Kidney tubule cell (primary cell): ENCODE measurements at places on chromosomes 7 and 10.

GRCh38 chr7:98656899-98657298 is 39.8 kb downstream of the NPTX2 start:
- no peak for DNase-seq

GRCh38 chr10:101464599-101464998 is 110.6 kb downstream of the BTRC start:
- no peak for DNase-seq

DNA sequence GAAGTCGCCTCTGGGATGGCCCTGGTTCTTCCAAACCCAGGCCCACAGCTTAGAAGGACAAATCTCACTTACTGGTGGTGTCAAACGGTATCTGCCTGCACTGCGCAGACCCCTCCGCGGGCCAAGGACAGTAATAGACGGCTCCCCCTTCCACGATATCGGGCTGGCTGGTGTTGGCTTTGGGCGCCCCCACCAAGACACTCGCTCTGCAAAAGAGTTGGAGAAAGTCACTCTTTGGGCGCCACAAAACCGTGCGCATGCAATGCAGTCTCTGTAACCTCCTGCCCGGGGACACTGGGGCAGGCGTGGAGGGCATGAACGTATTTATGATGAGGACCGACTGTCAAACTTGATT is 1.1 kb downstream of the ITGA8 start:
- no peak for DNase-seq

DNA sequence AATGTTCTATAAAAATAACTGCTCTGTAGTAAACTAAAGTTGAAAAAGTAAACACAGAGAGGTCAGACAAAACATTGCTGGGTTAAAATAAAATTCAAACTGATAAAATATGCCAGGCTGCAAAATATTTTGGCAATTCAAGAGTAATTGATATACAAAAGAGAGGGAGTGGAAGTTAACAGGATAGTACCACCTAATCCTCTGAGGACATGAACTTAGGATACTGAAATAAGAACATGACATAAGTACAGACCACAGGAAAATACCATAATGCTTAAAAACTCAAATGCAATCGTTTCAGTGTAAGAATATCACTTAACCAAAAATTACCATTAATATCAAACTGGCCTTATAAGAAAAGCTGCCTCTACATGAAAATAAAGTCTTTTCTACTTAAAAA is 37.6 kb upstream of the GPR22 start:
- DNase-seq = no peak

DNA sequence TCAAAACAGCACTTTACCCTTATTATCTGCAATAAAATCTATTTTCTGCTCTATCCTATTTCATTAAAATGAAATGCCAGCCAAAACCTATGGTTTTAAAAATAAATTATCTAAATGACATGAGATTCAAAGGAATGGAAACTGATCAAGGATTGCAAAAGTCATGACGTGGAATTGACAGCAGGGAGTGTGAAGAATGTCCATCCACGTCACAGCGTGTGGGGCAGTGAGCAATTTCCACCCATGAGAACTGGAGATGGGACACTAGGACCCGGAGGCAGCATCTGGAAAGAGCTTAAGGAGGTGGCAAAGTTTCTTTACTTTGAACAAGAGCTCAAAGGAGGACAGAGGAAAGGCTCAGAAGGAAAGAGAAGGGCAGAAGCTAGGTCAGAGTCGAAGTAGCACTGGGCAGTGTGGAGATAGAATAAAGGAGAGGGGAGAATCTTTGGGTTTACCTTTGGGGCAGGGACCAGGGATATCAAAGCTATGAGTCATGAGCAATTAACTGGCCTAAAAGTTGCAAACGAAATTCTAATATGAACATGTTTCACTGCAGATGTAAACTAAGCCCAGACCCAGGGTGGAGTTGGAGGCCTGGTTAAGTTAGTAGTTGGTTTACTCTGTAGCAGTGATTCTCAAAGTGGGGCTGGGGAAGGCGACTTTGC is 24.9 kb upstream of the STK17A start:
- no peak for DNase-seq

DNA sequence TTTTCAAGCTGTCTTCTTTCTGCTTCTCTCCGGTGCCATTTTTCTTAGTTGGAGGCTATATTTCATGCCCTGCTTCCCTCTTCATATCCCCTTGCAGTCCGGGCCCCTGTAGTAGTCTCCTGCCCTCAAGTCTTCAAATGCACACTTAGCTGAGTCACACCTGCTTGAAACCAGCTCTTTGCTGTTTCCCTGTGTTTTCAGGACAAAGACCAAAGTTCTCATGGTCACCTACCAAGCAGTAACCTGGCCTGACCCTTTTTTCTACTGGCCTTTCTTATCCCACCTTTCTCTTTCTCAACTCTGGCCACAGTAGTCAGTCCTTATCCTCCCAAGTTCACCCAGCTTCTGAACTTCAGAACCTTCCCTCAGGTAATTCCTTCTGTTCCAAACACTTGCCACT is 28.5 kb downstream of the GLUD1 start:
- DNase-seq = no peak

GRCh38 chr7:86158111-86158510 is 485.6 kb upstream of the GRM3 start:
- DNase-seq = no peak

- no peak for DNase-seq
Observed at GRCh38 chr7:87316097-87316700, 29.3 kb upstream of the CROT start.

DNA sequence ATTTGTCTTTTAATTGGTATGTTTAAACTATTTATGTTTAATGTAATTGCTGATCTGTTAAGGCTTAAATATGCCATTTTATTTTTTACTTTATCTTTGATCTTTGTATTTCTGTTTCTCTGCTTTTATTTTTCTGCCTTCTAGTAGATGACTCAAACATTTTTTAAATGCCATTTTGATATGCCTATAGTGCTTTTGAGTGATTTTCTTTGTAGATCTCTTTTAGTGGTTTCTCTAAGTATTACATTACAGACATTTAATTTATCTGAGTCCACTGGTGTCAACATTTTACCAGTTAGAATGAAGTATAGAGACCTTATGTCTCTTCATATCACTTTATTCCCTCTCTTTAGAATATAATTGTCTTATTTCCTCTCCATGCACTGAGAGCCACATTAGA is 32.7 kb downstream of the IL6 start:
- DNase-seq = no peak

GRCh38 chr7:30252885-30253795 is 31.3 kb upstream of the ZNRF2 start:
- DNase-seq = peak; percentile 89

GRCh38 chr7:108270385-108271015 is 140.3 kb upstream of the LAMB4 start:
- peak; percentile 40 for DNase-seq

- no peak for DNase-seq
Observed at GRCh38 chr7:41756650-41757182, 53.8 kb upstream of the INHBA start.

GRCh38 chr7:155863721-155864151 is 51.5 kb upstream of the SHH start:
- no peak for DNase-seq

DNA sequence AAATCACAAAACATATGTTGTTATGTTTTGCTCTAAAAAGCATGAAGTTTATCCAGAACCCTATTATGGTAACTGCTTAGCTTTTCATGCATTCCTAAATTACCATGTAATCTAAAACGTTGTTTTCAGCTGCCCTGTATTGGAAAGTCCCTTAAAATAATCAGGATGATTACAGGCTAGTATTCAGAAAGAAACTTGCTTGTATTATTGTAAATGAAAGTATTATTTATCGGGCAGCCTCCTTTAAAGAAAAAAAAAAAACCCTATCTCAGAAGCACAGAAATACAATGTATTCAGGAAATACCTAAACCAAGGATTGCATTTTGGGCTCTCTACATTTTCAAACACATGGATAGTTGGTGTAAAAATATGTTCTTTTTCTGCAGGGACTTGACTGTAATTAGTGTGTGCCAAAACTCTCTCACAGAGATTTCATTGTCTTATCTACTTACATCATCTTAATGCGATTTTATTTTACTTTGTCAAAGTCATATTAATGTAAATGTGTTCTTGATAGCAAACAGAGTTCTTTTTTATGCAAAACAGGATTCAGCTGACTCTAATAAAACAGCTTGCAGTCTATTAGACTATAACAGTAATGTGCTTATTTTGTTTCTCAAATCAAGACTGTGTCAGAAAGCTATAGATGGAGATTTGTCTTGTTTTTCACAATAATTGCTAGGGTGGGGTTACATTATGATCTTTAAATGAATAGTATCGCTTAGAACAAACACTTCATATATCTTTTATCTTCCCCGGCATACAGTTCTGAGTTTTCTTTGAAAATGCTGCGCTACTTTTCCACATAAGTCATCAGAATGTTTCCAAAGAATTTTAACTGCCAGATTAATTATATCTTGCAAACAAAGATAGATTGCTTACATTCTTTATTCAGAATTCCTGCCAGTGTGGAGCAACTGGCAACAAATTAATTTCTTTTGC is 65.3 kb upstream of the ARID5B start:
- peak; percentile 69 for DNase-seq

- no peak for DNase-seq
Observed at GRCh38 chr10:11617233-11617632, 5.8 kb upstream of the USP6NL start.

DNA sequence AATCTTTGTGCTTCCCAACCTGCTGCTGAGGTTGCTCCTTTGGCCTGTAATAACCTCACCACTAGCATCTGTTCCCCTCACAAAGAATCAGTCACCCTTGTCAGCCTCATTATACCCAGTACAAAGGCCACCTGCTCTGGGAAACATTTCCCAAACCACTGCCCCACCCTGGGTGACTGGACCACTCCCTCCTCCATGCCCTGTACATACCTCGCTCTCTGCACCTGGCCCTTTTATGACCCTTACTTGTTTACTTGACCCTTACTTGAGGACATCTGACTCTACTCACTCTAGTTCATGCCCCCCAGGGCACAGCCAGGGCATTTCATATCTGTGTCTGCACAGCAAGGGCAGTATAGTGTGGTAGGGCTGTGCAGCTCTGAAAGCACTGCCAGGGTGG is 21.4 kb upstream of the AOC1 start:
- no peak for DNase-seq

GRCh38 chr10:118256825-118257570 is 85.1 kb downstream of the FAM204A start:
- no peak for DNase-seq

GRCh38 chr10:20616056-20616671 is 280.9 kb downstream of the NEBL start:
- DNase-seq = no peak

- no peak for DNase-seq
Observed at GRCh38 chr10:119413093-119413453, 129.4 kb downstream of the RGS10 start.

- DNase-seq = no peak
Observed at GRCh38 chr7:141992156-141992555, 3.5 kb upstream of the MGAM start.
